ENCODE measurements at places on chromosomes 12 and 14.
A peak's percentile ranks its signal among the peaks of the same experiment; 100 is the strongest.

GRCh38 chr14:99523704-99524055, 42.5 kb downstream of the CCNK start:
- DNase-seq: no peak

DNA sequence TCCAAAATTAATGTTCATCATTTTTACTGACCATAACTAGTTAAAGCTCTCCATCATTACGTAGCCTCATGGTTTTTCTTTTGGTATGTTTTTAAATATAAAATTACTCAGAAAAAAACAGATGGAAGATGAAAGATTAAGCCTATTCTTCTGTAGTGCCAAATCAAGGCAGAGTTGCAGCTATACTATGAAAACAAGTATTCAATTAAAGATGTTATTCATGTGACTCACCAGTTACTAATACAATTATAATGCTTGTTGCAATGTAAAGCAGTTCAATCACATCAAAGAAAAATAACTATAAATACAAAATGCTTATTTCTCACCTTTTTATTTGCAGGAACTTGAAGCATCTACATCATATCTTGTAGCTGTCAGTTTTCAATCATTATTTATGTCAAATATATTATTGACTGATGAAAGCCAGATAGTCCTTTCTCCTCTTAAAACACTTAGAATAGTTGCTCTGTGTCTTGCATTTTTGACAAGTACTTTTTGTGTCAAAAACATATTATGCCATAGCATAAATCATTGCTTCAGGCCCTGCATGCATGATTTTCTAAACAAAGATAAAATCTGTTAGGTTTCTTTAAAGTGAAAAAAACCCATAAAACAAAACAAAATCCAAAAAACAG, 36.0 kb upstream of the TRHDE start:
- DNase-seq: no peak

- no peak for DNase-seq
Measured at GRCh38 chr12:23952071-23952470, 2.6 kb upstream of the SOX5 start.

DNA sequence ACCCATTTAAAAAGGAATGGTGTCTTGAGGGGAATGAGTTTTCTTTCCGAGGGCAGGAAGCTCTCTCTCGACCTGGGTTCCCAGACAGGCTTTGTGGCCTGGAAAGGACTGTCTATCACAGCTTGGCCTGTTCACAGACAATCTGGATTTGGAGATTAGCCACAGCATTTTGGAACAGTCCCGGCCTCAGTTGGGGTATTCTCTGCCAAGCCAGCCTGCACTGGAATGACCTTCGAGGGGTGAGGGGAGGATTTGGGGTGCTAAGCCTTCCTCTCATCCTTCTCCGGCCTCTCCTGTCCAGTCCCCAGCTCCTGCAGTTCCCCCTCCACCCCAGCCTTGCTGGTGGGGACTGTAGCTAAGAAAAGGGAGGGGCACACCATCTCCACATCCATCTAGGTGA, 13.0 kb downstream of the TBX5 start:
- no peak for DNase-seq

GRCh38 chr12:110583137-110584059, at the start of gene PPTC7:
Gene PPTC7 (minus strand): TSS chr12:110583318. CDS start chr12:110583031, 287 bp downstream.
- DNase-seq: peak; percentile 96

All from fibroblast of the conjunctiva (primary cell).